ENCODE measurements at places on chromosomes 1 and 21. TPM values are rescaled to one million over a fixed set of nuclear protein-coding genes. Genes with fewer than 3 reads are reported as not detected.
A peak's percentile ranks its signal among the peaks of the same experiment; 100 is the strongest.

DNA sequence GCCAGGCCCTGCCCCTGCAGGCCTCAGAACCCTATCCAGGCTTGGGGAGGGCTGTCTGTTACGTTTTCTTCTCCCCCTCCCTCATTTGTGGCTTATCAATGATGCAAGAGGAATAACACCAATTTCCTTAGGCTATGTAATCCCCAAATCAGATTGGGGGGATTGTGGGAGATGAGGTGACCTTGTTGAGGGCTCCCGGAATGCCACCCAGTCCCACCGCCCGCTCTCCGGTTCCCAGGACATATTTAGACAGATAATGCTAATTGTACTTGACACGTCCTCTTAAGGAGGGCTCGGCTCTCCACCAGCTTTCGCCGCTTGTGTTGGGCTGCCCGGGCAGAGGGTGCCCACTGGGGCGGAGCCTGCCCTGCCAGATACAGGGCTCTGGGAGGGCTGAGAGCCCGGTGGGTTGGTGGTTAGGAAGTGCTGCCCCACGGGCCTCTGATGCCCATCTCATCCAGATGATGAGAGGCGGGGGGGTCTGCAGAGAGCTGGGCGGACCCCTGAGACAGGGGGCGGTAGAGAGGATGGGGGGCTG is 90.0 kb downstream of the CASZ1 start:
- H3K4me1 ChIP-seq: no peaks in the 10 kb centered on the region
- no peak overlapping the region for H3K4me3 ChIP-seq
- no peak for DNase-seq
- H3K27ac ChIP-seq: no peak overlapping the region
- H3K36me3 ChIP-seq: no peaks in the 10 kb centered on the region

DNA sequence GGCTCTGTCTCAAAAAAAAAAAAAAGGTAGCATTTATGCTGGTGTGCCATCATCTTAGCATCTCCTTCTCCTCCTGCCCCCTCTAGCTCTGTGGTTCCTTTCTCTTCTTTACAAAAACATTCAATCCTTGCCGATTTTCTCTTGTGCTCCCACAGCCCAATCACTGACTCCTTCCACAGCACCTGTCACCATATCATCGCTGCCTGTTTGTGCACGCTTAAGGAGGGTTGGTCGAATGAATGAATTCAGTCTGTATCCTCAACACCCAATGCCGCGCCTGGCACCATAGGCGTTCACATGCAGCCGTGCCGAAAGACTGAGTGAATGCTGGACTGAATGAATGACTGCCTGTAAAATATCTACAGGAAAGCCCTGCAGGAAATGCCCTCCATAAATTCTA is 7.9 kb downstream of the RNU5D-1 start:
- no peaks in the 10 kb centered on the region for H3K36me3 ChIP-seq
- no peak for DNase-seq
- peak overlapping the region; percentile 1 for H3K27ac ChIP-seq
- no peaks in the 10 kb centered on the region for H3K27me3 ChIP-seq

DNA sequence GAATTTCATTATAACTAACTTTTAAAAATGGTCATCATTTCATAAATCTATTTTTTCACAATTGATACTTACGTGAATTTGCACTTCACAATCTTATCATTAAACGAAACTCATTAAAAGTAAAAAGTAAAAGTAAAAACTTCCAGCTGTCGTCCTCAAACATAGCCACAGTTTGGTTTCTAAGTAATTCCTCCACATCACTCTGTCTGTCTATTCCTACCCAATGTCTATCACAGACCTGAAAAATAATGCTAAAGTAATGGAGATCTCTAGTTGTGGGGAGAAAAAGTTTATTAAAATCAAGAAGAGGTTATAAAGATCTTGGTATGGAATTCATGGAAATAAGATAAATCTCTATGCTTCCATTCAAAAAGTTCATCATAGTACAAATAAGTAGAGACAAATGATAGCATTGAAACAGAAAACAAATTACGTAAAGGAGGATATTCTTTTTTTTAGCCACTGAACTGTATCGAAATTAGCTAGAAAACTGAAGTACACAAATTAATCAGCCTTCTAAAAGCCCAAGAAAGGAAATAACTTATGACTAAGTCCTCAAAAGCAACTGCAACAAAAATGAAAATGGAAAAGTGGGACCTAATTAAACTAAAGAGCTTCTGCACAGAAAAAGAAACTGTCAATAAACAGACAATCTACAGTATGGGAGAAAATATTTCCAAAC is 148.6 kb downstream of the TIAM1 start:
- no peak overlapping the region for H3K27ac ChIP-seq
- peaks cover 14% of the 10 kb centered on the region for H3K4me1 ChIP-seq
- no peak for DNase-seq
- H3K36me3 ChIP-seq: no peaks in the 10 kb centered on the region
- no peak overlapping the region for H3K4me3 ChIP-seq
- no peaks in the 10 kb centered on the region for H3K27me3 ChIP-seq

- no peak overlapping the region for H3K27ac ChIP-seq
- peak; percentile 59 for DNase-seq
- no peaks in the 10 kb centered on the region for H3K36me3 ChIP-seq
- H3K4me3 ChIP-seq: no peak overlapping the region
- H3K4me1 ChIP-seq: peaks cover 7% of the 10 kb centered on the region
Observed at GRCh38 chr1:9196129-9197040, 38.2 kb upstream of the H6PD start.

GRCh38 chr1:65421351-65422025 is 1.0 kb downstream of the LEPR start:
- DNase-seq: no peak
- peaks cover 32% of the 10 kb centered on the region for H3K4me1 ChIP-seq
- H3K27me3 ChIP-seq: no peaks in the 10 kb centered on the region
- H3K27ac ChIP-seq: no peak overlapping the region
- H3K36me3 ChIP-seq: no peaks in the 10 kb centered on the region

GRCh38 chr1:107000902-107001301 is 55.6 kb upstream of the PRMT6 start:
- no peaks in the 10 kb centered on the region for H3K27me3 ChIP-seq
- H3K4me3 ChIP-seq: no peak overlapping the region
- H3K4me1 ChIP-seq: no peaks in the 10 kb centered on the region
- no peaks in the 10 kb centered on the region for H3K36me3 ChIP-seq
- no peak overlapping the region for H3K27ac ChIP-seq

DNA sequence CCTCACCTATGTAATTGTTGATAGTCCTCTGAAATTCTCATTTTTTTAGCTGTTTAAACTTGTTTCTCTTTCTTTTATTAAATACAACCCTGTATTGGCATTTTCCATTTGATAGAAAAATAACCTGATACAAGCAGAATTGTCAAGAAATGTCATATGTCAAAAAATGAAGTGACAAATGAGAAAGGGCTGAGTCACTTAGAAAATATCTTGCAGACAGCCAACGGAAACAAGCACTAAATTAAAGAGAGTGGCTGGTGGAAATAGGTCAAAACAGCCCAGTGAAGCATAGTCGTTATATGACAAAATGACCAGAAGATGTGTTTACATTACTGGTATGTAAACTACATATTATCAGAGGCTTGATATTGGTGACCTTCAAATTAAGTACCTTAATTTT is 484.4 kb downstream of the PLA2G4A start:
- H3K4me1 ChIP-seq: no peaks in the 10 kb centered on the region
- H3K4me3 ChIP-seq: no peak overlapping the region
- no peak for DNase-seq
- no peaks in the 10 kb centered on the region for H3K27me3 ChIP-seq
- no peak overlapping the region for H3K27ac ChIP-seq

Gene CATSPER4
- total RNA-seq: not detected

Gene ZNF436
- total RNA-seq: 6.1 TPM

Gene LENEP
- total RNA-seq: 0.50 TPM
